ENCODE measurements at places on chromosomes 1 and 21.
A peak's percentile ranks its signal among the peaks of the same experiment; 100 is the strongest.

DNA sequence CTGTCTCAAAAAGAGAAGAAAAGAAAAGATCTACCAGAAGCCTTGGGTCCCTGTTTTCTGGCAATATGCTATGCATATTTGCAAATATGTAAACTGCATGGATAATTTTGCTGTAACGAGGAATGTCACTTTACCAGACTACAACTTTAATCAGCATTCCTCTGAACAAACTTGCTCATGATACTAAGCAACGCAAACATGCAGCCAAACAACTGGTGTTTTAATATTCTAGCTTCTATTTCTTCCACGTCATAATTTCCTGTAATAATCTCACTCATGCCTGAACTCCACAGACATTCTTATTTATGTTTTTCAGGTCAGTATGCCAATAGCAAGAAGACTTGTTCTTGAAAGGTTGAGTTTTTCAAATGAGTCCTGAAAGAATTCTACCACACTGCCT lies 114.1 kb downstream of the SIM2 start:
- no peak for DNase-seq

DNA sequence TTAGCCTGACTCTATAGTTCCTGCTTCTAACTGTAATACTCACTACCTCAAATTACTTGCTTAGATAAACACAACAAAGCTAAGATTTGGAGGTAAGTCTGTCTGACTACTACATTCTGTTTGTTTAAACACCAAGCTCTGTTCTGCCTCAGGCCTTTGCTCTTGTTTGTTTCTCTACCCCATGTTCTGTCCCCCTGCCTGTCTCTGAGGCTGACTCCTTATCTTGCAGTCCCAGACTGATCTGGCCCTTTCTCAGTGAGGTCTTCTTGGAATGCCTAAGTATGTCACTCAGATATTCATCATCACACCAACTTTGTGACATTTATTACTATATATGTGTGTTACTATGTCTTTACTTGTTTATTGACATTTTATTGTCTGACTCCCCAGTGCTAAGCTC lies 425.5 kb downstream of the LMO4 start:
- DNase-seq = no peak

DNA sequence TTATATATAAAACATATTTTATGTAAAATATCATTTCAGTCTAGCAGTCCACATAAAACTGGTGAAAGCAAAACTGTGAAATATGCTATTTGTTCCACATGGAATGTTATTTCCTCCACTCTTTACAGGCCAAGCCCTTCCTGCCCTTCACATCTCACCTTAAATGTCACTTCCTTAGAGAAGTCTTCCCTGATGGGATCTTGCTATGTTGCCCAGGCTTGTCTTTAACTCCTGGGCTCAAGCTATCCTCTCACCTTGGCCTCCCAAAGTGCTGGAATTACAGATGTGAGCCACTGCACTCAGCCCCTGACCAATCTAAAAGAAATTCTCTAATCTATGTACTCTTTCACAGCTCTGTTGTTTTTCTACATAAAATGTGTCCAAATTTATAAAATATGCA lies 2.3 kb upstream of the GPR161 start:
- DNase-seq = no peak

DNA sequence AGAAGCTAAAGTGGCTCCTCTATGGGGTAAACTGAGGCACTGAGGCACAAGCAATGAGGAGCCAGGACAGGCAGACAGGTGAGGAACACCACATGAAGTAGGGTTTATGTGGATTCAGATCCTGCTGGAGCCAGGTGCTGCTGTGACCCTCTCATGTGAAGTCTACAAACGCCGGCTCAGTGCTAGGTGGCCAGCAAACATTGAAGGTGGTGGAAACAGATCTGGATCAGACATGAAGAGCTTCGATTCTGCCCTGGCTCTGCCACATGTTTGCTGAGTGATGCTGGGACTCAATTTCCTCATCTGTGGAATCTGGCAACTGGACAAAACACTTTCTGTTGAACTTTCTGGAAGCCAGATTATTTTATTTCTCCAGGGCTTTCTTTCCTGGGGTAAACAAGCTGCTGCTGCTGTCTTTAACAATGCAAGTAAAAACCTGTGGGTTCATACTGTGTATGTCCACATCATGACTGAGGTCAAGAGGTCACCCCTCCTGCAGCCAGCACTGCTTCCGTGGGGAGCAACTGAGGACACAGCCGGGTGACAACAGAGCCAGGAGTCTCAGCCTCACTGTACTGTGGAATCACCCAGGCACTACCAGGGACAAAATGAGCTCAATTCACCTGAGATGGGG lies 33.3 kb downstream of the HMGB4 start:
- DNase-seq = no peak

- no peak for DNase-seq
Observed at GRCh38 chr1:76939050-76939816, 72.0 kb downstream of the ST6GALNAC5 start.

GRCh38 chr1:184545601-184546000 lies 158.8 kb downstream of the C1orf21 start:
- DNase-seq = no peak

GRCh38 chr1:229158927-229159326 lies 112.0 kb upstream of the RAB4A start:
- DNase-seq = no peak

- no peak for DNase-seq
Observed at GRCh38 chr1:7702365-7702764, 68.7 kb upstream of the VAMP3 start.

GRCh38 chr1:1614204-1614953 lies 921 bp upstream of the MIB2 start:
- DNase-seq = peak; percentile 43

DNA sequence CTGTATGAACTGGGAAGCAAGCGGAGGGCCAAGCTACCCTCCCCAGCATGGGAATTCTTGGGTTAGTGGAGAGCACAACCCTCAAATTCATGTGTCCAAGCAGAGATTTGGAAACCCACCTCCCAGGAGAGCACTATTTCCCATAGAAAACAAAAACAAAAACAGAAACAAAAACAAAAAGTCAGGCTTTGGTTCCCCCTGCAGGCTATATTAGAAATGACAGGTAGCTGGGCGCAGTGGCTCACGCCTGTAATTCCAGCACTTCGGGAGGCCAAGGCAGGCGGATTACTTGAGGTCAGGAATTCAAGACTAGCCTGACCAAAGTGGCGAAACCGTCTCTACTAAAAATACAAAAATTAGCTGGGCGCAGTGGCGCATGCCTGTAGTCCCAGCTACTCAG lies 10.8 kb downstream of the MINDY1 start:
- no peak for DNase-seq

DNA sequence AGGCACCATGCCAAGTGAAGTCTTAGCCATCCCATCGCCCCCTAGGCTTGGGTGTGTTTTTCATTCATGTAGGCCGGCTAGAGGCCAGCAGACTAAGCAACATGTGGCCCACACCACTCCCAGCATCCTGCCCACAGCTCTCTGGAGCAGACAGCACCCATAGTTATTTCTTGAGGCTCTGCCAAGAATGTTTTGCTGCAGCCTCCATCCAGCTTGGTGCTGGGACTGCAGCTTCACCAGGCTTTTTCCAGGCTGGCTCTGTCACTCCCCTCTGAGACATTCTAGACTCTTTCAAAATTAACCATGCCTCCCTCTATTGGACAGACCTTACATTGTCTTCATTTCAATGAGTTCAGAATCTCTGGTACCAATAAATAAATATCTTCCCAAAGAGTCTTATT lies 104.2 kb downstream of the DUSP10 start:
- no peak for DNase-seq

DNA sequence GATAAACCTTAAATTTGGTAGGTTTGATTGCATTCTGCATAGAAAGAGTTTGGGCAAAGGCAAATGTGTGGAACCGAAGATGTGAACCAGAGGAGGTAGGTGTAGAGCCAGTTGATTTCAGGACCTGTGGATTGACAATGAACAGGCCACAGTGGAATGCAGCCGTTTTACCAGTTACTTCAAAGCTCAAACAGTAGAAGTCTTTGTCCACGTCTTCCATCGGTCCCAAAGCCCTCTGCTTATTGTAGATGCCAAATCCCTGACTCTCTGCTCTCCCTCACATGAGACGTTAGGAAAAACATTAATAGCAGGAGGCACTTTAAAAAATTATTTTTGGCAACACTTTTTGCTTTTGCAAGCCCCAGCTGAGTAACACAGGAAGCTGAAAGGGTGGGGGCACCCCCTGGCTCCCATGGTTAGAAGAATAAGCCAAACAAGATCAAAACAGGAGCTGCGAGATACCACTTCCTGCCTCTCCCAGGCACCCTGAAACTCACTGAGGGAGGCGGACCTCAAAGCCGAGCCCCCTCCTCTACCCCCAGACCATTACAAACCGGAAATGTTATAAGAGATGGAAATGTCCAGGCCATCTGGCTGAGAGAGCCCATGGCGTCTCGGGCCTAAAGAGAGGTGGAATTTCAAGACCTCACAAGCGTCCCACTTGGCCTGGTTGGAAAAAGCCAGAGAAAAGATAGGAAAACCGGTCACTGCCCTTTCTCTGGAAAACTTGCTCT lies 13.5 kb downstream of the TRAF3IP3 start:
- DNase-seq = peak; percentile 65

DNA sequence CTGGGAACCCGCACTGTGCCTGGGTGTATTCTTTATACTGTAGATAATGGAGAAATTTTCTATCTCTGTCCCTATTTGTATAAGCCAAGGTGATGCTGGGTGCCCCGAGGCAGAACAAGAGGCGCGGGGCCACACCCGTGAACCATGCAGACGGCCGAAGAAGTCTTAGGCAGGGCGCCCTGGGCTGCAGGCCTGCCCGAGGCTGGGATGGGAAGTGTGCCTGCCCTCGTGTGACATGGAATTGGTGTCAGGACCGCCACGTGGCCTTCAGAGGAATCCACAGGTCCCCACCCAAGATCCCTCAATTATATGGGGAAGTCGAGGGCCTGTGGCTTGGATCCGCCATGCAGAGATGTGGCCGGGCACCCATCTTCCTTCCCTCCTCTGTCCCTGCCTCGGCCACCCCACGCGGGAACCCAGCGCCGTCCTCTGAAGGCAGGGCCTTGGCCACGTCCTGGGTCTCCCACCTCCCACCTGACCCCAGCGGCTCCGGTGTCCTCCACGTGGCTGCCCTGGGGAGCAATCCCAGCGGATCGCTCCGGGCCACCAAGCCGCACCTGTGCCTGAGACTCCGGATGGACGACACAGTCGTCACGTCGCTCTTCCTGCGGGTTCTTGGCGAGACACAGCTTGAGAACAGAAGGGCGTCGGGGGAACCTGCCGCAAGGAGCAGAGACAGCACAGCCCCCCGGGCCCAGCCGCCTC lies 19.9 kb upstream of the ARHGEF16 start:
- no peak for DNase-seq

DNA sequence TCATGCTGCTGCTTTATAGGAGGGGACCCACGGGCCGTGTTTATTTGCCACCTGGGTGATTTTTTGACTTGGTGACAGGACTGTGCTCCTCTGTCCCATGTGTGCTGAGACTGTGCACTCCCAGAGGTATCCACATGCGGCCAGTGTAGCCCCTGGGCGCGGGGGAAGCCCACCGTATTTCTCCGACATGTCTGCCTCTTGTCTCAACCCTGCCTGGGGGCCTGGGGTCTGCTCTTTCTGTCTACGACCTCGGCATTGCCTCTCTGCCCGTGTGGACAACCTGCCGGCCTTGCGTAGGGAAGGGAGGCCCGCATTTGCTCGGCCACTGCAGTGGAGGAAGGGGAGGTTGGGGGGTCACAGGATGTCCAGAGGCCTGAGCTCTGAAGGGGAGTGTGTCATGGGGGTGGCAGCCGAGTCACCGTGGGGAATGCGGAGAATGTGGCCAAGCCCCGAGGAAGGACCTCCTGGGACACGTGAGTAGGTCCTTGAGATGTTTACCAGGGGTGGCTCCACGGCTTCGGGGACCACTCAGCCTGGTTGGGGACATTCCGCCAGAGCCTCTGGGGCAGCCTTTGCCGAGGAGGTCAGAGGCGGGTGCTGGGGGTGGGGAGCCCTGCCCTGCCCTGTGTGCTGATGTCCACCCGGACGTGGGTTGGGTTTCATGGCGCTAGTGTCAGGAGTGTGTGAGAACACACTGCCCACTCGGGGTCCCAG lies 11.0 kb downstream of the PRKCZ start:
- no peak for DNase-seq

DNA sequence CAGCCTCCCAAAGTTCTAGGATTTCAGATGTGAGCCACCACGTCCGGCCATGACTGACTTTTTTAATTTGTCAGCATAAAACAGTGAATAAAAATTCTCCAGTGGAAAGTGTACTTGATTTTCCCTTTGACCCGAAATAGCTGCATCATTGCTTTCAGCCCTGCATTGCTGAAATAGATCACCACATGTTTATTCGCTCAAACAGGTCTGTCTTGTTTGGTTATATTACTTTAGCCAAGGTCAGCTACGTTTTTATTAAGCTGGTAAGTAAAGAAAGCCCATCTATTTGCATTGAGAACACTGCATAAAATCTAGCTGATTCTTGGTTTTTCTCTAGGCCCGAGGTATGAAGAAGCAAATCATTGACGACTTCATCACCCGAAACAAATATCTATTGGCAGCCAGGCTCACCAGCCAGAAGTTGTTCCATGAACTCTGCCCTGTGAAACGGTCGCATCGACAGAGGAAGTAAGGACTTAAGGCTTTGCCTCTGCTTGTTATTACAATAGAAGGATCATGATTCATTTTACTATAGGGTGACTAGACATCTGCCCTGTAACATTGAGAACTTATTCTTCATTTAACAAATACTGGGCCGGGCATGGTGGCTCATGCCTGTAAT lies 25.6 kb downstream of the AGMAT start:
- no peak for DNase-seq

- DNase-seq = no peak
Observed at GRCh38 chr1:216554934-216555333, 131.7 kb upstream of the USH2A start.

- DNase-seq = no peak
Observed at GRCh38 chr21:34819357-34819999, 150.7 kb downstream of the CLIC6 start.

- DNase-seq = no peak
Observed at GRCh38 chr1:116411784-116412479, 38.9 kb downstream of the ATP1A1 start.

GRCh38 chr21:33237486-33237885 lies 7.7 kb downstream of the IFNAR2 start:
- DNase-seq = no peak

DNA sequence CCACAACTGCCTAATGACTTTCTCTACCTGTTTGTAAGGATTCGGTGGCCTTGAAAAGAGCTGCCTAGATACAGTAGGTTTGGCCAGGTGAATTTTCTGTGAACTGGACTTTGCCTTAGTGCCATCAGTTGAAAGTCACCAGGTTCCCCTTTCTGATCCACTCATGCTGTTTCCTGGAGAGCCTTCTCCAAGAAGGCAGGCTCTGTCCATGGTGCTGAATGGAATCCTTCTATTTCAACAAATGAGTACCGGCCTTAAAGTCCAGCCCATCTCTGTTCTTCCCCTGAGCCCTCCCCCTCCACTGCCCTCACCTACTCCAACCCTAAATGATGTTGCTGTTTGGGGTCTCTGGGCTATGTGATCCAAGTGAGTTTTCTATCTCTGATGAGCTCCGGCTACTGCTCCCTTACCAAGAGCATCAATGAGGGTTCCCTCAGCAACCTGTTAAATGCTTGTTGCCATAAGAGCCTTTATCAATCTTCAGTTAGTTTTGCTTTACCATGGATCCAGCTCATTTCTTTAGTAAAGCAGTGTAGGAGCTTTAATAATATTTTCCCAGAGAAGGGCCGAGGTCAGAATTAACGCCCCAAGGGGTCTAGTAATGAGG lies 500.4 kb downstream of the PTPRU start:
- no peak for DNase-seq

Data from stimulated activated CD4-positive, alpha-beta T cell treated with anti-CD3 and anti-CD28 coated beads, Interleukin-12 subunit alpha, Interleukin-12 subunit beta, amount 100 ng/mL, for 24 hours (primary cell).